Erythroblast (primary cell): ENCODE measurements at places on chromosomes 16 and 17.

DNA sequence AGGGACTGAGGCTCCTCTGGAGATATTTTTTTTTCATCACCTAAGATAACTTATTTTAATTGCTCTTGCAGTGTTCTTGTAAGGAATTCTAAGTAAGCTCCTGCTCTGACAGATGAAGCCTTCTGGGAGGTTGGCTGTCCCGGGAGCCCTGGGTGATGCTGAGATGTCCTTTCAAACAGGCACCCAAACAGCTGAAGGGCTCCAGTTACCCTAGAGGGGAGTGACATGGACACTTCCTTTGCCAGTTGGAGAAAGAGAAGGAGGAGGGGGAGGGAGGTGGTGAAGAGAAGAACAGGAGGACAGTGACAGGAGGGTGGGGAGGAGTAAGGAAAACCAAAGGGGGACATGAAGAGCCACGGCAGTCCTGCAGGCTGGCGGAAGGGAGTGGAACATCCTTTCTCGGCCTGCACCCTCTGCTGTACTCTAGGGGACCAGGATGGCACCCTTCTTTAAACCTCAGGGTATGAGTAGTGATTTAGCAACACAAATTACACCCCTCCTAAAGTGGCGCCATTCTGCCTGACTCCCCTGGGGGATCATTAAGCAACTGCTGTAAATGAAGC, 51.8 kb downstream of the MYH3 start:
- DNase-seq: no peak

GRCh38 chr17:70539132-70539924, 370.0 kb downstream of the KCNJ2 start:
- no peak for DNase-seq

GRCh38 chr16:89582614-89583196, 7.1 kb downstream of the CPNE7 start:
- DNase-seq: no peak

DNA sequence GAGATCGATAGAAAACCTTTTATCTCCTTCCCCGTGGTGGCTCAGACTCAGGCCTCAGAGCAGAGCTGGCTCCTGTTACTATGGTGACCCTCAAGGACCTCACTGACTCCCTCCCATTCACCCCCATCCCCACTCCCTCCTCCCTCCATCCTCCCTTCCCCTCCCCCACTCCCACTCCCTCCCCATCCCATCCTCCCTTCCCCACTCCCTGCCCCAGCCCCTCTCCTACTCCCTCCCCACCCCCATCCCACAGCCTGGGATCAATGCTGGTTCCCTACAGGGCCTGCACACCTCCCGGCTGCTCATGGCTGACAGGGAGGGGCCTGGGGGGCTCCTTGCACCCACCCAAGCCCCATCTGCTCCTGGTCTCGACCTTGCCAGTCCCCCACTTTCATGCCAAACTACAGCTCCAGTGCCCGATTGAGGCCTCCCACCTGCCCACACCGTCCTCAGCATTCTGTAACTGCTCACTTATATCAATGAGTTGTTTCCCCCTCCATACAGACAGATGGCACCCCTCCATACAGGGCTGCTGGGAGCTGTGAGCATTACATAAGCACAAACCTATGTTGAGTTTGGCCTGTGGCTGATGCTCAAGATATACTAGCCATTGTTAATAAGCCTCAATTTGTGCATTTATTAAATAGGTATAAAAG, 11.6 kb upstream of the RAI1 start:
- DNase-seq: no peak

DNA sequence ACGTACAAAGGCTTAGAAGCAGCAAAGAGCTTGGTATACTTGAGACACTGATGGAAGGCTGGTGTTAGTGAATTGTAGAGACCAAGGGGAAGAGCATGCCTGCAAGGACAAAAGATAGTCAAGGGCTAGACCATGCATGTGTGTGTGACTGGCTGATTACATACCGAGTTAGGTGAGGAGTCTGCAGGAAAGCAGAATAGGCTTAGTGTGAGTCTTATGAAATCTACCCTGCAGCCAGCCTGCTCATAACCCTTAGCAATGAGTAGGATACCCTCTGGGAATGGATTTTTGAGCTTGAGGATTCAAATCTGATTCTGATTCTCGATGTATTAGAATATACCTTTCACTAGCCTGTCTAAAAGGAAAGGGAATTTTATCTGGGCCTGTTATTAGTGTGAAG, 77.0 kb downstream of the TANGO6 start:
- no peak for DNase-seq

DNA sequence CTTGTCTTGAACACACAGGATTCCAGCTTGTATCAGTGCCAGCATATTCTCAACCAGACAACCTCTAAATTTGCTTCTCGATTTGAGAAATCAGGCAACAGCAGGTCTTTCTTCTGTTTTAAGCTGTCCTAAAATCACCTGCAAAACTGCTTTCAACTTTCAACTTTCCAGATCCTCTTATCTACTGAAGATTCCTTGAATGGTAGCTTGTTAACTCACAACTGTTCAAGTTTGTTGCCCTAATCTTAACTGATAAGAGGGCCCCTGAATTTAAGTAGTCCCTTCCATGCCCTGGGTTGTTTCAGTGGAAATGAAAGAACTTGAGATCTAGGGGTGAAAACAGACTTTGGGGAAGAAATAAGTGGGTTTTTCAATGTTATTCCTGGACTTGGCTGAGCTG, 57.2 kb downstream of the CHD9 start:
- DNase-seq: peak; percentile 65

- DNase-seq: no peak
Observed at GRCh38 chr16:84849751-84850150, 30.0 kb downstream of the CRISPLD2 start.
